Aorta (tissue), 5 donors: ENCODE measurements at places on chromosomes 1 and 21. TPM values are rescaled to one million over a fixed set of nuclear protein-coding genes. Genes with fewer than 3 reads are reported as not detected.

- DNase-seq = no peak
These were observed 34.7 kb downstream of the VPS26C start for GRCh38 chr21:37232274-37233018.

GPR25 gene
- total RNA-seq = not detected

METTL13 gene
- 15.3 TPM for total RNA-seq

- no peak for DNase-seq
These were observed 59.0 kb upstream of the C8B start for GRCh38 chr1:57024855-57025254.

GRCh38 chr1:181317261-181317930 lies 165.9 kb upstream of the CACNA1E start:
- no peak for DNase-seq

DNA sequence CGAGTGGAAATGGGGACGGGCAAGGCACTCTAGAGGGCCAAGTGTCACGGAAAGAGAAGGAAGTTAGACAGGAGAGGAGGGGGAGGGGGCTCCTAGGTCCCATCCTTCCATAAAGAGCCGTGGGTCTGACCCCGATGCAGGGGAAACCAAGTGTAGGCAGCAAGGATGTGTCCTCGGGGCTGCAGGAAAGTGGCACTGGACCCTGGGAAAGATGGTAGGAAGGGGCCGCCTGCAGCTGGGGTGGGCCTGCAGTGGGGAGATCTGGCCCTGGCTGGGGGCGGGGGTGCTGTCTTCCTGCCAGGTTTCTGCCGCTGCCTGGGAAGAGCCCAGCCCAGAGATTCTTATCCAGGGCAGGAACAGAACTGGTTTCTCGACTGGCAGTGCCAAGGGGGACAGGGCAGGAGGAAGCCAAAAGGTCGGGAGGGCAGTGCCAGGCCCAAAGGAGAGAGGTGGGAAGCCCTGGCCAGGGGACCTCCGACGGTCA lies 12.9 kb downstream of the CRABP2 start:
- DNase-seq = no peak

- DNase-seq = no peak
These were observed 44.0 kb downstream of the ACP6 start for GRCh38 chr1:147626291-147626690.

PRDX6 gene
- total RNA-seq = 170 TPM

DNA sequence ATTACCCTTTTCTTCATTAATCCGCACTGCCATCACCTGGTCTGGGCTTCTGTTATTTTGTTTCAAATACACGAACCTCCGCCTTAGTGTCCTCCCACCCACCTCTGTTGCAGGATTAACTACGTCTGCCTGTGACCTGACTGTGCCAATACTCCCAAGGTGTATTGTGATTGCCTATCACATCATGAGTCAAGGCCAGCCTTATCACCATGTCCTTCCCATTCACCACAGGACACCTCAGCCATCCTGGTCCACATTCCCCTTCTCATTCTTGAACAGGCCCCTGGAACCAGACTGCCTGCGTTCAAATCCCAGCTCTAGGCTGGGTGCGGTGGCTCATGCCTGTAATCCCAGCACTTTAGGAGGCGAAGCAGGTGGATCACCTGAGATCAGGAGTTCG lies 14.4 kb downstream of the F11R start:
- DNase-seq = no peak

GRCh38 chr1:117364240-117364639 lies 3.0 kb upstream of the MAN1A2 start:
- DNase-seq = no peak

GRCh38 chr1:85125891-85126290 lies 74.9 kb downstream of the SYDE2 start:
- DNase-seq = no peak

- DNase-seq = no peak
These were observed 1.1 kb upstream of the CD46 start for GRCh38 chr1:207750631-207751305.

- no peak for DNase-seq
These were observed 108.8 kb downstream of the ADAMTS1 start for GRCh38 chr21:26736449-26736848.

RGS21 gene
- not detected for total RNA-seq

DNA sequence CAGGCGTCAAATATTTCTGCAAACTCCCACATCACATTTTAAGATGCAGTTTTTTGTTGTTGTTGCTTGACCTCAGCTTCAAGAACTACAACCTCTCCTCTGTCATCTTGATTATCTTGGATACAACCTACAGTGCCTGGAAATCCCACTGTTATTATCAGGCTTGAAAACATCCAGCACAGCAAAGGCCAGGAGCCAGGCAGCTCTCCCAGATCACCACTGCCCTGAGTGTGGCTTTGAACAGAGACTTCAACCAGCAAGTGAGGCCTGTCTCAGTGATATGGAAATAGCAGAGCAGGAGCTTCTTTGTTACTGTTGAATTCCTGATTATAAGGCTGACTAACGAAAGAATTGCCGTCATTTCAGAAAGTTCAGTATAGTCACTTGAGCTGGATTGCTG lies 28.5 kb downstream of the CCDC190 start:
- no peak for DNase-seq

GRCh38 chr21:45543371-45543709 lies 1.1 kb upstream of the SLC19A1 start:
- peak; percentile 37 for DNase-seq

GRCh38 chr21:16020878-16021277 lies 291.1 kb downstream of the USP25 start:
- DNase-seq = no peak

- peak; percentile 50 for DNase-seq
These were observed 134.4 kb downstream of the OMA1 start for GRCh38 chr1:58412071-58412580.

NFASC gene
- total RNA-seq = 92.7 TPM

DNA sequence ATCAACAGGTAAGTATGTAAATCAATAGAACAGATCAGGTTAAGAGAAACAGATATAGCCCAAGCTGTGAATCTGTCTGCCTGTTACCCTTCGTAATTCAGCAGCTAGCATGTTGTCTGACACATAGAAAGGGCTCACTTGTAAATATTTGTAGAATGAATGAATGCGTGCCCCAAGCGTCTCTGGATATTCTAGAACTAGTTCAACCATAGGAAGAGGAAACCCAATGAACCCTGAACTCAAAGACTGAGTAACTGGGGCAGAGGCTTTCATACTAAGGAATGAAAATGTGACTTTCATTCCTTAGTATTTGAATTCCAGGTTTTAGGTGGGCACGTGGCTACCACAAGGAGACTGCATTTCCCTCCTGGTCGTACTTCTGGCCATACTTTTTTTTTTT lies 60.1 kb upstream of the SMYD2 start:
- no peak for DNase-seq
